H1 (cell line): ENCODE measurements at places on chromosomes 12 and 14.

- no peaks in the 10 kb centered on the region for H3K36me3 ChIP-seq
- peaks cover 2% of the 10 kb centered on the region for H3K4me1 ChIP-seq
- DNase-seq, result no peak
- H3K27ac ChIP-seq, result no peak overlapping the region
- H3K27me3 ChIP-seq, result no peaks in the 10 kb centered on the region
Observed at GRCh38 chr14:68047906-68048305, 228.3 kb downstream of the RAD51B start.

GRCh38 chr14:88618476-88618875, 55.6 kb downstream of the ZC3H14 start:
- DNase-seq, result no peak
- peaks cover 3% of the 10 kb centered on the region; the same call in 1 of the 2 replicates for H3K36me3 ChIP-seq
- H3K27me3 ChIP-seq, result no peaks in the 10 kb centered on the region
- no peaks in the 10 kb centered on the region for H3K4me1 ChIP-seq

- H3K4me3 ChIP-seq, result no peak overlapping the region
- DNase-seq, result no peak
- no peaks in the 10 kb centered on the region for H3K36me3 ChIP-seq
- H3K4me1 ChIP-seq, result peaks cover 4% of the 10 kb centered on the region; the same call in 1 of the 2 replicates
- no peaks in the 10 kb centered on the region for H3K27me3 ChIP-seq
Observed at GRCh38 chr12:108289350-108290161, 49.6 kb downstream of the CMKLR1 start.

- H3K4me3 ChIP-seq, result no peak overlapping the region
- DNase-seq, result no peak
- H3K27ac ChIP-seq, result no peak overlapping the region
- no peaks in the 10 kb centered on the region for H3K4me1 ChIP-seq
Observed at GRCh38 chr12:75550401-75551240, 39.2 kb upstream of the KRR1 start.

- DNase-seq, result no peak
- no peak overlapping the region for H3K4me3 ChIP-seq
- H3K27me3 ChIP-seq, result no peaks in the 10 kb centered on the region
- no peaks in the 10 kb centered on the region for H3K4me1 ChIP-seq
Observed at GRCh38 chr14:34302654-34303053, 159.4 kb downstream of the SPTSSA start.

DNA sequence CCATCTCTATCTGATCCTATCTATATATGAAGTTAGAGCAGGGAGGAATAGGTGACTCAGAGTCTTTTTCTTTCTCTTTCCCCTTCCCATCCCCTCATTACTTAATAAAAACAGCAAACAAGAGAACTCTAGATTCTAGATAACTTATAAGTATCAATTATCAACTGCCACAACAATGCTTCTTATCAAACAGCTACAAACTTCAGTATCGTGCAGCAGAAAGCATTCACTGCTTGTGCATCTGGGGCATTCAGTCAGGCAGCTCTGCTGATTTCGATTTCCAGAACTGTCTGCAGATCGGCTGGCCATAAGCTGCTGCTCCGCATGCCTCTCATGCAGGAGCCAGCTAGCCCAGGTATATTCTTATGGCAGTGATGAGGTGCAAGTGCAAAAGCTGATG, 19.4 kb downstream of the A2ML1 start:
- no peaks in the 10 kb centered on the region for H3K27me3 ChIP-seq
- no peaks in the 10 kb centered on the region for H3K36me3 ChIP-seq
- H3K27ac ChIP-seq, result no peak overlapping the region
- H3K4me1 ChIP-seq, result no peaks in the 10 kb centered on the region
- DNase-seq, result no peak
- H3K4me3 ChIP-seq, result no peak overlapping the region

DNA sequence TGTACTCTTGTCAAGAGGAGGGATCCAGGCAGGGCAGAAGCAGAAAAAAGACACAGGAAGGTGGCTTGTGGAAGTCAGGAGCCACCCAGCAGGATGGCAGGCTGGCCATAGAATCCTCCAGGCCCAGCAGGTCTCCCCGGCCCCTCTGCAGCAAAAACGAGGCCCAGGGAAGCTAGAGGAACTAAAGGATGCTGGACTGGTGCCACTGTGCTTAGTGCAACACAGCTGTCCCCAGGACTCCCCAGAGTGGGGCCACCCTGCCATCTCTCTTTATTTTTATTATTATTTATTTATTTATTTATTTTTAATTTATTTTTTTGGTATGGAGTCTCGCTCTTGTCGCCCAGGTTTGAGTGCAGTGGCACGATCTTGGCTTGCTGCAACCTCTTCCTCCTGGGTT, 54.1 kb downstream of the PITPNM2 start:
- no peaks in the 10 kb centered on the region for H3K36me3 ChIP-seq
- no peak overlapping the region for H3K27ac ChIP-seq
- no peaks in the 10 kb centered on the region for H3K27me3 ChIP-seq
